Sigmoid colon (tissue), 7 donors: ENCODE measurements at places on chromosomes 12 and 14.

DNA sequence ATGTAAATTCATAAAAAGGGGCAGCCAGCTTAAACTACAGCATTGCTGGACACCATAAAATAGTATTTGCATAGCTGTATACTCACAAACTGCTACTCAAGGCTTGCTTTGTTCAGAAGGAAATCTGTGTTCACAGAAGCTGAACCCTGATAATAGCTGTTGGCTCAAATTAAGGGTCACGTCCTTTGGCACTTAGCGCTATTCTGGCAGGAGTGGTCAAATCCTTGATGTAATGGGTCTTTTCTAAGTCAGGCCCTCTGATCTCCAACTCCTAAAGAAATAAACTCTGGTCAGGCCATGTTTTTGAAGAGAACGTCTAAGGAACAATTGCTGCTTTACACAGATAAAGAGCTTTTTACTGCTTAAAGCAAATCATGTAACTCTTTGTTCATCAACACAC lies 12.8 kb upstream of the PSMA6 start:
- no peak for DNase-seq

- no peak for DNase-seq
Observed at GRCh38 chr12:2283916-2284315, 231.1 kb downstream of the CACNA1C start.

DNA sequence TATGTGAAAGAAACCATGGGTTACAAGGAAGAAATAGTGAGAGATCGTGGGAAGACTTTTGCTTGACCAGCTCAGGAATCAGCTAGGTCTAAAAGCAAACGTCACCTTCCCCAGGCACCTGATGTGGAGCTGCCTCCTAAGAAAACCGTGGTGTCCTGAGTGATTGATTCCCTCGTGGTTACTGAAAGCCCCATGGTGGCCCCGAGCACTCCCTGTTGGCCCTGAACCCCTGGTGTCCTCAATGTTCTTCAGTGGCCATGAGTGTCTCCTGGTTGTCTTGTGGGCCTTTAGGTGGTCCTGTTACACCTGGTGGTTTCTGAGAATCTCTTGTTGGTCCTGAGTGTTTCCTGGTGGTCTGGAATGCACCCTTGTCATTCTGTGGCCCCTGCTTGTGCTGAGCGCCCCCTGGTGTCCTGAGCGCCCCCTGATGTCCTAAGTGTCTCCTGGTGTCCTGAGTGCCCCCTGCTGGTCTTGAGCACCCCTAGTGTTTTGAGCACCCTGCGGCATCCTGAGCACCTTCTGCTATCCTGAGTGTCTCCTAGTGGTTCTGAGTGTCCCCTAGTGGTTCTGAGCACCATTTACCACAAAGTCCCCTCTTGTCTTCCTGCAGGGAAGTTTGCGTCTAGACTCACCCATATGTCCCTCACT lies 518.7 kb downstream of the TMEM121 start:
- no peak for DNase-seq

DNA sequence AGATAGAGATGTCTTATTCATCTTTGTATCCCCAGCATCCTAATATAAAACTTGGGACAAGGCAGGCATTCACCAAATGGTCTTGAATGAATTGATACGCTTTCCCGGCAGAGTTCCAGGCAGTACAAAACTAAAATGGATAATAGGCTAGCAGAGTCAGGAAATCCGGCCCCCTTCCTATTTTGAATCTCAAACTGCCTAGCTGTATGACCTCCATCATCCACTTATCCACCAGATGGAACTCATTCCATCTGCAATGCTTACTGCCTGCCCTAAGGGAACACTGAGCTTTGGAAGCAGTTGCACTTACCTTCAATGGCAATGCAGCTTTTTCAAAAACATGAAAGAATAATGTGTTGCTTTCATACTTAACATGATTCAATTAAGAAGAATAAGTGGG lies 43.4 kb downstream of the BDKRB1 start:
- no peak for DNase-seq

DNA sequence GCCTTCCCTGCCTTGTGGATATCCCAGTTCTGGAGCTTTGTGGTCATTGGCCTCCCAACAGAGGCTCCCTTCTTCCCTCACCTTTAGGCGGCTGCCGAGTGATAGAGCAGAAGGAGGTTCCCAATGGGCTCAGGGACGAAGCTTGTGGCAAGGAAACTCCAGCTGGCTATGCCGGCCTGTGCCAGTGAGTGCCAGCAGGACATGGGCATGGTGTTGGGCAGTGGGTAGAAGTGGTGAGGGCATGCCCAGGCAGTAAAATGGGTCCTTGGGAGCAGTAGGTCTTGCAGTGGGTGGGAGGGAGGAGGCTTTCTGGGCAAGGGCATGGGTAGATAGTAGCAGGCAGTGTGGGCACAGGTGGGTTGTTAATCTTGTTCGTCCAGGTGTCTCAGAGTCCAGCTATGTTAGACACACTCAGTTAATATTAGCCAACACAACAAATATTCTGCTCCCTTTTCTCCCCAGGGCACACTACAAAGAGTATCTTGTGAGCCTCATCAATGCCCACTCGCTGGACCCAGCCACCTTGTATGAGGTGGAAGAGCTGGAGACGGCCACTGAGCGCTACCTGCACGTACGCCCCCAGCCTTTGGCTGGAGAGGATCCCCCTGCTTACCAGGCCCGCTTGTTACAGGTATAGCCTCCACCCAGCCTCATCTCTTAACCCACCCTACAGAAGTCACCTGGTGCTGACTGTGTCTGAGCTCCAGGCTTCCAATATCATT lies 1.1 kb upstream of the IRF9 start:
- DNase-seq, result no peak
